ENCODE measurements at places on chromosomes 12 and 14.

DNA sequence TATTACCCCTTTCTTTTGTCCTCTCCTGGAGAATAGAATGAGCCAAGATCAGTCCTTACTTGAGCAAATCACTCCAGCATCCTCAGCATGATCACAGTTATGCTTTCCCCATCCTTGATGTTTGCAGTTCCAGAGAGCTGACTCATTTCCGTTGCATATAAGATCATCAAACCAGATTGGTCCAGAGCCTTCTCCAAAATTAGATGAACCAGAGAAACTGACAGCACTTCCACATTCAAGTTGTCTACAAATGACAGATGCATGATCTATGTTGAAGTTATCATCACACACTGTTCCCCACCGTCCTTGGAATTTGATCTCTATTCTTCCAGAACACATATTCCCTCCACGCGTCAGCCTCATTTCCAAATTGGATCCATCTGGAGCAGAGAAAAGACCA is 4.8 kb downstream of the CD163 start:
- peak; percentile 94 for DNase-seq

- no peak for DNase-seq
Measured at GRCh38 chr12:109446-109845, 42.9 kb downstream of the IQSEC3 start.

DNA sequence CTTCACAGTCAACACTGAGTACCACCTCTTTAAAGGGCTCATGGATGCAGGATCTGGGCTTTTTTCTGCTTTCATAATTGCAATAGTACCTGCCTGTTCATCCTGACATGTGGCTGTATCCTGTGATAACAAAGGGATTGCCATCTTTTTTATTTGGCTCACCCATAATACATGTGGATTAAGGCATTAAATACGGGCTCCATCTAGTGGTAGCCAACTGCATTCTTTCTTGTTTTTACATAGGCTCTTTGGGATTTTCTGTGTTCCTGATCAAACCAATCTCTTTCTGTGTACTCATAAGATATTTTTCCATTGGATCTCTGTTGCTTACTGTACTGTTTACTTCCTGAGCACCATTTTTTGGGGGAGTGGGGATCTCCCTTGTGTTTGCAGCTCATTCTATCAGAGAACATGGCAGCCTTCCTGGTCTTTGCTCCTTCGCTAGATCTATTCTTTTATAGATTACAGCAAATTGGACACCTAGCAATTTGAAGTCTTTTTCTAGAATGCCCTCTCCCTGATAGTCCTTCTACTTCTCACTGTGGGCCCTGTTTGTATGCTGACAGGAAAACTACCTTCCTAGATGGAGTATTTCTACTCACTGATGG is 723.4 kb upstream of the MDGA2 start:
- peak; percentile 11 for DNase-seq

GRCh38 chr14:68854421-68854820 is 61.6 kb upstream of the ZFP36L1 start:
- DNase-seq = no peak

- peak; percentile 29 for DNase-seq
Measured at GRCh38 chr12:64903479-64904152, 79.2 kb downstream of the TBC1D30 start.

- peak; percentile 85 for DNase-seq
Measured at GRCh38 chr12:1517007-1517406, 77.4 kb downstream of the FBXL14 start.

- DNase-seq = no peak
Measured at GRCh38 chr12:4240161-4240783, 33.3 kb upstream of the CCND2 start.

GRCh38 chr12:76628745-76629144 is 69.2 kb upstream of the OSBPL8 start:
- DNase-seq = no peak

- no peak for DNase-seq
Measured at GRCh38 chr14:22007784-22008412, 334.3 kb upstream of the OR4E1 start.

DNA sequence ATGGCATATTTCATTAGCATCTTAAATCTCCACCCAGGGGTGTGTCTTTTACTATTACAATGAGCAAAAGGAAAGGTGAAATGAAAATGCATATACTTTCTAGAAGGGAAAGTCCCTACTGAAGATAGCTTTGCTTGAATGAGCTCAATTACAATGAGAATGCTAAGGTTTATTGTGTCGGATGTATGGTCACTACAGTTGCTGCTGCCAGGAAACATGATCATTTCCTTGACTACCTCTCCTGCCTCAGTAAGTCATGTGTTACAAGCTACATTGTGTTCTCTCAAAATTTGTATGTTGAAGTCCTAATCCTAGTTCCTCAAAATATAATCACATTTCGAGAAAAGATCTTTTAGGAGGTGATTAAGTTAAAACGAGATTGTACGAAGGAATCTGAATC is 322.2 kb downstream of the MDGA2 start:
- no peak for DNase-seq

DNA sequence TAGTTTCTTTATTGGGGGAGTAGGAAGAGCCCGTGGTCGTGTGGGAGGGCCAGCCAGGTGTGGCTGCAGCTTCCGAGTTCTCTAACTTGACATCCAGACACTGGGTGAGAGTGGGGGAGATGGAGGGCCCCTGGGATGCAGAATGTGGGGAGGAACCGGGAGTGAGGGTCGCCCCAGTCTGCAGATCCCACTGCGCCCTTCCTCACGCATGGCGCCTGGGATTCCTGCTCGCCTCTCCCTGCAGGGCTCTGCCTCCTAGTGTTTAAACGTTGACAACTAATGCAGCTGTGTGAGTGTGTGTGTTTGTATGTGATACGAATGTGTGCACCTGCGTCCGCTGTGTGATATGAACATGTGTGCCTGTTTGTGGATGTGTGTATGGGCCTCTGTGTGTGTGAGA is 34.6 kb downstream of the FZD10 start:
- DNase-seq = no peak

DNA sequence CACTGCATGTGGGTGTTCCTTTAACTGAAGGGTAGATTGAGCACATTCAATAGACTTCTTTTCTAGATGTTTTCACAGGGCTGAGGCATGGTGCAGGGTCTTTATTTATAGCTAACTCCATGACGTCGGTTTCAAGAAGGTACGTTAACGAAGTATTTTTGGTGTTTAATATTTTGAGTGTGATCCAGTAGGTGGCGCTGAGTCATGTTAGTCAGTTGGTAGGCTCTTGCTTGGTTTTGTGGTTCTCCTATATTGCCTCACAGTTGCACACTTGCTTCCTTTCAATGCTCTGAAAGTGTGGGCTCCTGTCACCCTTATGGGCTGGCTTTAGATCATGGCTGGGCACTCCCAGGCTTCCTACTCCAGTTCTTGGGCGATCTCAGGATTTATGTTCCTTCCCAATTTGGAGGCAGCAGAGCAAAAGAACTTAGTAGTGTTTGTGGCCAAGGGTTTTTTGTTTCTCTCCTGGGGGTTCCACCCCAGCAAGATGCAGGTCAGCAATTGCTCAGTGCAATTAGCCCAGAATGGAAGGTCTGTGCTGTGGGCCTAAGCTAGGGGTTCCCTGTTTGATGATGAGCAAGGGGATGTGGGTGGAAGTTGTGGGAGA is 471.6 kb upstream of the FOXG1 start:
- peak; percentile 64 for DNase-seq

DNA sequence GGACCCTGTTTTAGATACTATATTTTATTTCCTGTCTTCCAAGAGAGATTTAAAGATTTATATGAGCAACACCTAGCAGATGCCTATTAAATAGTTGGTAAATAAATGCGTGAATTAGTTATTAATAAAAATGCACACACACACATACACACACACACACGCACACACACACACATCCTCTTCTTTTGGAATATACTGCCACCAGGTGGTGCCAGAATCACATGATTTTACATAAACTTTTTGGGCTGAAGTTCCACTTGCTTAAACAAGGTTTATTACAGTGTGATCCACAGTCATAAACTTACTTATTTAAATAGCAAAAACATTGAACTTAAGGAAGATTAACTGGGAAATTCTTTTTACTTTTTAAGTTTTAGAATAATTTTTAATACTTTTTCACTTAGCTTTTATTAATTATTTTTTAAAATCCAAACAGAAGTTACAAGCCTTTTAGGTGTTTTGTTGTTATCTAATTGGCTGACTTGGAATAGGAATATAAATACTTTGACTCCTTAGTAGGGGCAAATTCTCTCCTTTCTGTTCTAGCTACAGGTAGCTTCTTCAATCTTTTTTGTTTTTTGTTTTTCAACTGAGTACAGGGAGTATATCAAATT is 17.5 kb downstream of the RAD51B start:
- DNase-seq = peak; percentile 73

GRCh38 chr12:126627596-126627995 is 1562.4 kb downstream of the AACS start:
- DNase-seq = no peak

- no peak for DNase-seq
Measured at GRCh38 chr12:5008661-5009060, 35.0 kb upstream of the KCNA5 start.

DNA sequence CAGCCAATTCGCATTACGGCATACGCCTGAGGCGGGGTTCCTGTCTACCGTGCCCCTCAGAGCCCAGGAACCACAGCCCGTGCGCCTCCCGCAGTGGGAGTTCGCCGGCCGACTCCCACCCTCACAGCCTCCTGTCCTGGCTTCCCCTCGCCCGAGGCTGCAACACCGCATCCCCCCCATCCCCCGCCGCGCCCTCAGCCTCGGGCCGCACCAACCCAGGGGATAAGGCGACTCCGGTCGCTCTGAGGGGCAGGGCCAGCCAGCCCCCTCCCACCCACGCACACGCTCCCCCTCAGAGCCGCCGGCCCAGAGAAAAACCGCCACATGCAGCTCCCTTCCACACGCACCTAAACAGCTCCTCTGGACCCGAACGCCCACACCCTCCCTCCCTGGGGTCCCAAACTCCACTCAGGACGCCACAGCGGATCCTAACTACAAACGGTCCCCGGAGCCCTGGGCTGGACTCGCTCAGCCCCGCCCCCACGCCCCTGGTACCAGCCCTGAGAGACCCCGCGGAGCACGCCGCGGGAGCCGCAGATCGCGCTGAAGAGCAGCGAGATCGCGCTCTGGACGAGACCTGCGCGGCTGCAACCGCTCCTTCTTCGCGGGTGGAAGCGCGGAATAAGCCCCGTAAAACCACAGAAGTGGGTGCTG is at the start of gene C14orf39:
C14orf39 (minus strand) TSS at position 466 of the 654 bp plus-strand sequence. CDS start 985 bp downstream, outside the sequence.
- DNase-seq = no peak

DNA sequence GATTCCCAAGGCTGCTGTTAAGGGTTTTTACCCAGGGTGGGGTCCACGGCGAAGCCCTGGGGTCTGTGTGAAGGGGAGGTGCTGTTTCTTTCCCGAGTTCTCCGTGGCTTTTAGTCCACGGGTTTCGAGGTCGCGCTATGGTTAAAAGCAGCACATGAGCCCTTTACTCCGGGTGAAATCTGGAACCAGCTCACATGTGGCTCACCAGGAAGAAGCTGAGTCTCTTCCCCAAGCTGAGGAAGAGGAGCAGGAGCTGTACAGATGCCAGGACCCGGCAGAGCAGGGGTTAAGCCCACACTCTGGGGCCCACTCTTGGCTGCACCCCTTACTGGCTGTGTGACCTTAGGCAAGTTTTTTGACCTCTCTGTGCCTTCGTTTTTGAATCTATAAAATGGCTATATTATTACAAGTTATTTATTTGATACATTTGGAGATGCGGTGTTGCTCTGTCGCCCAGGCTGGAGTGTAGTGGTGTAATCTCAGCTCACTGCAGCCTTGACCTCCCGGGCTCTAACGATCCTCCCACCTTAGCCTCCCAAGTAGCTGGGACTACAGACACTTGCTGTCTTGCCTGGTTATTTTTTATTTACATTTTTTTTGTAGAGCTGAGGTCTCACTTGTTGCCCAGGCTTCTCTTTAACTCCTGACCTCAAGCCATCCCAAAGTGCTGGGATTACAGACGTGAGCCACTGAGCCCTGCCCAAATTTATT is 266.3 kb downstream of the AACS start:
- no peak for DNase-seq

GRCh38 chr12:94372461-94372860 is 87.2 kb downstream of the CEP83 start:
- no peak for DNase-seq

- DNase-seq = no peak
Measured at GRCh38 chr14:72776701-72777261, 117.1 kb downstream of the DPF3 start.

- DNase-seq = no peak
Measured at GRCh38 chr14:34161351-34162082, 210.6 kb upstream of the EGLN3 start.

DNA sequence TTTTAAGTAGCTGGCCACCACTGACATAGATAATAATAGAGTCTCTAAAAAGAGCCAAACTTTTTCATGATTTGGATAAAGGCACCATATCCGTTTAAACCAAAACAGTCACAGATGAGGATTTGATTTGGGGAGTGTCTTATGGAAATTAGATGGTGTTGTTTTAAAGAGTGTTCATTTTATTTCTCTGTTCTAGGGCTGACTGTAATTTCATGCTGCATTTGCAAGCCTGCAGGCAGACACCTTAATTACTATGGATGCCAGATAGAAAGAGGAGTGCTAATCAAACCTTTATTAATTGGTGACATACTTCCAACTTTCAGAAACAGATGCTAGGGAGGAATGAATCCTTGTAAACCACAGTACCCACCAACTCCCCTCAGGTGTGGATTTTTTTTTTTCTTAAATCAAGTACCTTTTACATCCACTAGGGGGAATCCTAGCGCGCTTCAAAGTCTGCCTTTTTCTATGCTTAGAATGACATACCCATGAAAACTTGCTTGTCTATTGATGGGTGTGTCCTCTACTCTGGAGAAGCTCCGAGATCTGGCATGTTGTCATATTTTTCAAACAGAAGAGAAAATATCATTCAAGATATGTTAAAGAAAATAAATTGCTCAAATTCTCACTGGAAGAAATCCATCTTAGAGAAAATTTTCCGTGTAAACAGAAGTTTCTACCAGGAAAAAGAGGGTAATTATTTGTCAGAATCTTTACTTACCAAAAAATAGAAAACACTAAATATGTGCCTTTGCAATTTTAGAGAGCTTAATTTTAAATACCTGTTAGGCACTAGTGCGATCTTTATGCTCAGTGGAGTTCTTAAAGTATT is 14.2 kb upstream of the PLXNC1 start:
- DNase-seq = peak; percentile 62

DNA sequence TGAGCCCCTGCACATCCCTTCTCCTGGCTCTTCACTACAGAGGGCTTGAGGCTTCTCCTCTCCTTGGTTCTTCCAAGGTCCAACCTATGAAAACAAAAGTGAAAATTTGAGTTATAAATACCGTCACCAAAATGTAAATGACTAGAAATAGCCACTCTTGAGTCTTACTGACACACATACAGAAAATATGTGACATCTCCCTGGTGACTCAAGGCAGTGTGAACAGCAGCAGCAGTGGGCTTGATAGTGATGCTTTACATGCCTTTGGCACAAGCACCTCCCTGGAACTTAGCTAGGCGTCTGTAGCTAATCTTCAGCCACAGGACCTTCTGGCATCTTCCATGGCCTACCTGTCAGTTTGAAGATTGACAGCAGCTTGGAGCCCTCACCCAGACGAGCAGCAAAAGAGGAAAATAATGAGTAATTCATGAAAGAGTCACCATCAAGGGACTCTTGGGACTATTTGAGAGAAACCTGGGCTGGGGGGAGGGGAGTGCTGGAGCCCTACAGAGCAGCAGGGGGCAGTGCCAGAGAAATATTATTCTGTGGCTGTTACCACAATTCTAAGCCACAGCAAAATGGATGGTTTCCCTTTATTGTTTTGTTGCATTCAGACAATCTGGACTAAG is 158.0 kb downstream of the KCNK10 start:
- DNase-seq = no peak

- no peak for DNase-seq
Measured at GRCh38 chr14:68357777-68358176, 435.1 kb downstream of the ZFP36L1 start.

Measured in HCEC 1CT (cell line).